ENCODE measurements at places on chromosomes 1 and 21.

DNA sequence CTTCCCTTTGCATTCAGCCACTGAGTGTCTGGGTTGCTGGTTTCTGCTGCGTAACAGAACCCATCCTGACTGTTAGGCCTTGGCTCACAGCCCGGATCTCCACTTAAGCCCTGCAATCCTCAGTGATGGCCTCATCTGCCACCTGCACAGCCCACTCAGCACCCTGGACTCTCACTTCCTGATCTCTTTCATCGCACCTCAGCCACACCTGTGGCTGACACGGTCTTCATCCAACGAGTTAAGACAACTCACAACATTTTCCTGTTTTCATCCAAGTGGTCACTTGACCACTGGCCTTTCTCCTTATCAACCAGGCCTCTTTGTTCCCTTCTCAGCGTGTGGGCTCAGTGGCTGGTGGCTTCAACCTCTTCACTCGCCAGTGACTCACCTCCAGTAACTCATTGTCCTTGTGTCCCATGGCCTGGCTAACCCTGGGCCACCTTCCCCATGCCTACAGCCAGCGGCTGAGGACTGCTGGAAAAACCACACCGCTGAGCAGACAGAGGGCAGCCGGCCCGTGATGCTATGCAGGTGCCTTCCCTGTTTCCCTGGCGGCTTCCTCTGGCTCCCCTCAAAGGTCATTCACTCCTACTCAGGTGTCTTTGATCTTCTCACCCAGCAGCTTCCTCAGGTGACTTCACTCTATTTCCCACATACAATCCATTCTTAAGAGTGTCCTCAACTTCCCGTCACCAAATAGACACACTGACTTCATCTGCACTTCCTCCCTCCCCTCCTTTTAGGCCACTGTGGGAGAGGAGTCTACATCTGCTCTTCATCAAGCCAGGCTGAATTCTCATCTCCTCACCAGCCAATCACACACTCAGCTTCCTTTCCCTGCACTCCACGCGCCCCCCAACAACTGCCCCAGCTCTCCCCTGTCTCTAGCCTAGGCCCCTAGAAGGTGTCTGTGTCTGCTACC lies 19.9 kb upstream of the EDN2 start:
- DNase-seq: no peak

DNA sequence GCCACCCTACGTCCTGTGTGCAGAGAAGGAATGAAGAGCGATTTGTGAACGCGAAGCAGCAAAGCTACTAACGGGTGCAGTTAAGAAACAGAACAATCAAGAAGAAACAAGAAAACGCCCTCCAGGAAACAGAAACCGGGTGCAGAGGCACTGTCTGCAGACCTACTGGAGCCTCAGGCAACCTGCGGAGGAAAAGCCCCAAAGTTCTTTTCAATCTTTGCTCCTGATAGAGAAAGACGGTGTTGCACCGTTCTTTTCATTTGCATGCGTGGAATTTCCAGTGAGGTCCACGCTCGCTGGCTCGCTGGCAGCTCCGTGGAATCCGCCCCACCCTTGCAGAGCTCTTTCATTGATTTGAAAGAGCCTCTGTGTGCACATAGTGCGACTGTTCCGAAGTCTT lies 37.0 kb upstream of the PDE9A start:
- no peak for DNase-seq

DNA sequence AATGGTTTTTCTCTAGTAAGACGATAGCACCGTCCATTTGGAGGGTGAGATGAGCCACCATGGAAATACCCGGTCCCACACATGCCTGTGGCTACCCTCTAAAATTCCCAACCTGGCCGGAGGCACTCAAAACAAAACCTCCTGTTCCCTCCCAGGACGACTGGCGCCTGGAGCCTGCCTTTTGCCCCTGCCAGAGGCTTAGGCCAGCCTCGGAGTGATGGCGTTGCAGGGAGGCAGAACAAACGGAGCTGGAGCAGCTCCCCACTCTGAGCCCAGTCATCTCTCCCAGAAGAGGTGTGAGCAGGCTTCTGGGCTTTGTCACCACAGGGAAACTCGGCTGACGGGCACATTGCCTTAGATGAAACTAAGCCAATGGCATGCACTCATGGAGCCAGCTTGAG lies 213.7 kb upstream of the HOOK1 start:
- peak; percentile 9 for DNase-seq

DNA sequence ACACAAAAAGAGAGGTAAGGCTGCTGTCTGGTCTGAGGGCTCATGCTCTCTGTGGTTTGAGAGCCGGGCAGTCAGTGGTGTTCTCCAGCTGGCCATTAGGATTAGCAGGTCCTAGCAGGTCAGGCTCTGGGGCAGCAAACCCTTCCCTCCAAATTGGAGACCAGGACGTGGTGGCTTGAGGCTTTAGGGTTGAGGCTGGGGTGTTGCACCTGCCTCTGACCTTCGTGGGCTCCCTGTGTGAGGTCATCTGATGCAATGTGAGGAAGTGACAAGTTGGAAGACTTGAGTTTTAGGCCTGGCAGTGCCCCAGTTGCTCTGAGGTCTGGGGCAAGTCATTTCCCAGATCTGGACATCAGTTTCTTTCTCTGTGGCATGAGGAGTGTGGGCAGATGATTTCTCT lies 24.4 kb downstream of the SZRD1 start:
- DNase-seq: no peak

- peak; percentile 18 for DNase-seq
These were observed 19.9 kb upstream of the EVI5 start for GRCh38 chr1:92804721-92805201.

GRCh38 chr21:43317254-43317748 lies 109.6 kb downstream of the SIK1 start:
- DNase-seq: no peak

GRCh38 chr1:114559356-114559755 lies 22.1 kb downstream of the BCAS2 start:
- no peak for DNase-seq

GRCh38 chr1:8681911-8682310 lies 135.5 kb downstream of the RERE start:
- DNase-seq: no peak

DNA sequence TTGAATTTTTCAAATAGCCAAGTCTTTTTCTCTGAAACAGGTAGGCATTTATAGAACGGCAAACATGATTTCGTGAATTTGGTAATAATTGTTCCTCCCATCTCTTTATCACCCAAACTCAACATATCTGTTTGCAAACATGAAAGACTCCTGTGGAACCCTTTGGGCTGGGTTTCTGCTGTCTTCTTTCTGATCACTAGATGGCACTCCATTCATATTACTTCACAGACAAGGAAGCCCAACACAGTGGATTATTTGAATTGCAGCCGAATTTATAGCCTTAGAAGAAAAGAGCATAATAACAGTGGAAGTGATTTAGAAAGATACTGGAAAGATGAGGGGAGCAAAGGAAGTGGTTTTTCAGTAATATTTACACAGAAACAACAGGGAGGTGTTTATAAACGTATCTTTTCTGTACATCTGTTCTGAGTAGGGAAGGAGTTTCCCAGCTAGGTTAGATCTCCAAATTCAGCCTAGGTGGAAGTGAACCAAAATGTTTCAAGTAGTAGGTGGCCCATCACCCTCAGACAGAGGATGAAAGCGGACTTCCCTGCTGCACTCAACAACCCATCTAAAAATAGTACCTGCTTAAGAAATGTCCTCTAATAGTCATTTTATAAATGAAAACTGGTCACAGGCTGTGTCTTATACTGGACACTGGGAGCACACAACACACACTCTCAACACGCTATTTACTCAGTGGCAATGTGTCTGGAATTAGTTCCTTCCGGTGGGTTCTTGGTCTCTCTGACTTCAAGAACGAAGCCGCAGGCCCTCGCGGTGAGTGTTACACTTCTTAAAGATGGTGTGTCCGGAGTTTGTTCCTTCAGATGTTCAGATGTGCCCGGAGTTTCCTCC lies 67.6 kb downstream of the MAP3K21 start:
- no peak for DNase-seq

DNA sequence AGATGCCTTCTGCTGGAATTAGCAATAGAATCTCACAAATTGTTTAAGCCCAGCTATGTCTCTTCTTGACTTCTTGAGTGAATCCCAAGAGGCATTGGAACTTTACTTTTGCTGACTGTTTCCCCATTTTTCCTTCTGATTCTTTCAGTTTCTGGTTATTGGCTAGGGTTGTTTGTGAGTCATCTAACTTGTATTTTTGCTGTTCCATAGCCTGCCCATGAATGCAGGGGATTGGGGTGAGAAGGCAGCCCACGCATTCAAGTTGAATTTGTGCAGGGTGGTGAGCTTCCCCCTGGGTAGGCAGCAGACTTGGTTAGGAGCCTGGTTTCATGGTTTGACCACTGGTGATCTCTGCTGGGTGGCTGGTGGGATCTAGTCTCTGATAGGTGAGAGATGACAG lies 10.4 kb upstream of the KLF17 start:
- no peak for DNase-seq

- no peak for DNase-seq
These were observed 2.8 kb upstream of the LSM10 start for GRCh38 chr1:36400514-36400824.

- no peak for DNase-seq
These were observed 57.1 kb downstream of the DDAH1 start for GRCh38 chr1:85407746-85408377.

GRCh38 chr1:207851696-207852095 lies 59.2 kb downstream of the CD34 start:
- no peak for DNase-seq

DNA sequence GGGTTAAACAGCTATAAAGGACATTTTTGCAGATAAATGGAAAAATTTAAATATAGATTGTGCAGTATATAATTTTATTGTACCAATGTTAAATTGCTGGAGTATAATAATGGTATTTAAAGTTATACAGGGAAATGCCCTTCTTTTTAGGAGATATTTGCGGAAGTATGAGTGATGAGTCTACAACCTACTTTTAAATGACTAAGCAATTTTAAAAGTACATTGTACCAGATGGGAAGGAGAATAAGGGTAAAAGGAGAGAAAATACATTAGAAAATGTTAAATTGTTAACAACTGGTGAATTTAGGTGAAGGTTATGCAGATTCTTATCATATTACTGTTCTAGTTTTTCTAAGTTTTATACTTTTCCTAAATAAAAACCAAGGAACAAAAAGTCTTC lies 91.8 kb downstream of the ZZZ3 start:
- no peak for DNase-seq

DNA sequence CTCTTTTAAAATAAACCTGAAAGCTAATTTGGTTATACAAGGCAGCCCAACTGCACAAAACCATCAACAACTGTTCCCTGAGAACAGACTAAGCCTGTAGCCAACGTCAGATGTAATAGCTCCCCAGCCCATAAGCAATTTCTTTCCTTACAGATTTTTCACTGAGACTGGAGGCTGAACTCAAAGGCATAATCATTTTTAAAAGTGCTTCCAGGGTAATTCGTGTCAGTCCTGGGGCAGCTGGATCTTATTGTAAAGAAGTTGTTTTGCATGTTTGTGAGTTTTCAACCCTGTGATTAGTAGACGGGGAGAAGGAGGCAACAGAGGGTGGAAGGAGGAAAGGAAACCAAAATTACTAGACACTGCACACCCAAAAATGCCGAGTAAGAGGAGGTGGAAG lies 3.2 kb downstream of the DPT start:
- DNase-seq: no peak

- no peak for DNase-seq
These were observed 11.6 kb downstream of the SELP start for GRCh38 chr1:169618367-169618766.

DNA sequence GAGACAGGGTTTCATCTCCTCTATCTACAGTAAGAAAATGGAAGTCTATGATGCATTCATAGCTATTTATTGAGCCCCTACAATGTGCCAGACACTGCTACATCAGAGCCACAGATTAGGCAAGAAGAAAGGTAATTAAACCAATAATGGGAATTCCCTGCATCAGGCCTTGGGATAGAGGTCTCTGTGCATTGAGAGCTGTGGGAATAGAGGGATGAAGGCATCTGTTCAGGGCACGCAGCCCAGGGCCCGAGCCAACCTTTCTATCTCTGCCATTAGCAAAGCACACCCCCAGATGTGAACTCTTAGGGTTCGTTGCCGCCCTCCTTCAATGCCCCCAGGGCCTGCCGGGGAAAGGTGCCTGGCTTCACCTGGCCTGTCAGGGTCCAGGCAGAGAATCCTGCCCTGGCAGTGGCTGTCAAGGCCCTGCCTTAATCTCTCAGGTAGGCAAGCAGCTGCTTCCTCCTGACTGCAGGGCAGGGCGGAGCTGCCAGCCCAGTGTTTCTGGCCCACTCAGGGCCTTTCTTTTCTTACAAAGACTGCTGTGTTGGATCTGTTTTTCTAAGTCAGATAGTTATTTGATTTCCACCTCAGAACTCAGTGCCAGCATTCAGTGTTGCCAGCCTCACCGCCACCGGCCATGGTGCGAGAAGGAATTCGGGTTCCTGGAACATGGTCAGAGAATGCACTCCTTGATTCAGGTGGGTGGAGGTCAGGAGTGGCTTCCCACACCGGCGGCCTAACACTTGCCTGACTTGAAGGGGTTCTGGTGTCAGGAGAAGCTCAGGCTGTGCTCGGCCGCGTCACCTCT lies 76.1 kb downstream of the PGM1 start:
- DNase-seq: no peak

- DNase-seq: peak; percentile 83
These were observed at the start of gene SRM for GRCh38 chr1:11059968-11060830. Gene SRM, minus strand, starts transcription at chr1:11060018. Its CDS starts 75 bp downstream, at chr1:11059943.

- DNase-seq: no peak
These were observed 315.6 kb downstream of the NFIA start for GRCh38 chr1:61397935-61398334.

DNA sequence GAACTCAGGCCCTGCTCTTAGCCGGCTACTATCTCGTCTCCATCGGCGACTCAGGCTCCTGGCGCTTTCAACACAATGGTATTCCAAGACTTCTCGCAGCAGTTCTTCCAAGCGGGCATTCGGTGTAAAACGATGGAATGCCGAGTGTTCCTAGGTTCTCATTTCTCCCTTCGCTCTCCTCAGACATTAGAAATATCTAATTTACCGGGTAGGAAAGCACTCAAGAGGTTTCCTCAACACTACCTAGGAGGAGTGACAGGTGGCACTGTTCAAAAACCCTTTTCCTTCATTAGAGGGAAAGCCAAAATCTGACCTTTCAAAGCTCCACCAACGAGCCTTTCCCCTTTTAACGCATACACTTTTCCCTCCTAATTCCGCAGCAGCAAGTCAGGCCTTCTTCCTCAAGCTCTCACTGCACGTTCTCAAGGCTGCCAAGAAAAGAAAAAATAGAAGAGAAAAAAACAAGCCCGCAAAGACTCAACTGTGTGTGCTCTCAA lies 601 bp downstream of the UBE2G2 start:
- DNase-seq: no peak

GRCh38 chr1:57799490-57800115 lies 375.7 kb upstream of the DAB1 start:
- no peak for DNase-seq

GRCh38 chr1:201254625-201255478 lies 28.5 kb upstream of the PKP1 start:
- DNase-seq: peak; percentile 23

DNA sequence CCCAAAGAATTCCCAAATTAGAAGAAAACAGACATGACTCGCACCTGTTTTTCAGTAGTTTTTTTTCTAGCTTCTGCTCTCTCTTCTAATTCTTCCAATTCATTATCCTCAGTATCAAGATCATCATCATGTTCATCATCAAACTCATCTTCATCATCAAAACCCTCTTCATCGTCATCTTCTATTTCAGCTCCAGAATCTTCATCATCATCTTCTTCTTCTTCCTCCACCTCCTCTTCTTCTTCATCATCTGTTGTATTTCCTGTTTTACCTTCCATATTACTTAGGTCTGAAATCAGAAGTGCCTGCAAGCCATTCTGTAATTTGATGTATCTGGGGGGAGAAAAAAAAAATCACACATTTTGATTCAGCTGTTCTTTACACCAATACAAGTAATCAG lies 38.3 kb downstream of the NRDC start:
- DNase-seq: no peak
